Anterior cingulate cortex (tissue), 58 donors: ENCODE measurements at places on chromosomes 12 and 14.

- no peak for DNase-seq
Measured at GRCh38 chr12:70443062-70443673, 77.1 kb downstream of the KCNMB4 start.

DNA sequence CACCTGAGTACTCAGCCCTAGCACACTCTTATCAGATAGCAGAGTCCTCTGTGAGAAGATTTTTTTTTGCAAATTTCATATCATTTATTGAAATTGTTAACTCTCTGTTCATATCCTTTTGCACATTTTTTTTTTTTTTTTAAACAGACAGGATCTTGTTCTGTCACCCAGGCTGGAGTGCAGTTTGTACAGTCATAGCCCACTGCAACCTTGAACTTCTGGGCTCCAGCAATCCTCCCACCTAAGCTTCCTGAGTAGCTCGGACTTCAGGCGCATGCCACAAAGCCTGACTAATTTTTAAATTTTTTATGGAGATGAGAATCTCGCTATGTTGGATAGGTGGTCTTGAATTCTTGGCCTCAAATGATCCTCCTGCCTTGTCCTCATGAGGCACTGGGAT lies 4.3 kb downstream of the PARP2 start:
- no peak for DNase-seq

DNA sequence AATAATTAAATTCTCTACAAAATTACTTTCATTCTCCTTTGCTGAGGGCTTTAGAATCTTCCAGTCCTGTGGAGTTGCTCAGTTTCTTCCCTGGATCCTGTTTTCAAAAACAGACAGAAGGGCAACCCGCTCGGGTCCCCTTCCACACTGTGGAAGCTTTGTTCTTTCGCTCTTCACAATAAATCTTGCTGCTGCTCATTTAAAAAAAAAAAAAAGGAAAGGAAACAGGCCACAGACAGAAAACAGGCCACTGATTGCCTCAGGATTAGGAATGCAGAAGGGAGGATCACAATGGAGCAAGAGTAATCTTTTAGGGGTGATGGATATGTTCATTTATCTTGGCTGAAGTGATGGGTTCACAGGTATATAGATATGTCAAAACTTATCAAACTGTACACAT lies 29.5 kb upstream of the HIGD1C start:
- no peak for DNase-seq

GRCh38 chr14:46048127-46048526 lies 603.5 kb downstream of the RPL10L start:
- DNase-seq = no peak

DNA sequence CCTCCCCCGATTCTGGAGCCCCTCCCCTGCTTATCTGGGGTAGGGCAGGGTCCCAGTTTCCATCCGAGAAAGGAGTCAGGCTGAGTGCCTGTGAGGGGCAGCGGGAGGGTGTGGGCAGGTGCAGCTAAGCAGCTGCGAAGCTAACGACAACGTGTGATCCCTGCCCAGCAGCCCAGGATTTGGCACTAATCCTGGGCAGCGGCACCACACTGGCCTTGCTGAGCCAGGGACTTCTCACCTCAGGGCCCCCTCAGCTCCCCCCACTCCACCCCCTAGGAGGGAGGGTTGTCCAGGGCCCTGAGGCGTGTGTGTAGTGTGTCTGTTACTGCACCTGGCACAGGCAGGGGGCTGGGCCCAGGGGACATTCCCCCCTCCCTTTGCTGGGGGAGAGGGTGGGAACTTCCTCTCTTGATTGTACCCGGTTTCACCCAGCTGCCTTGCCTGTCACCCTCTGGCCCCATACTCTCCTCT lies 1.8 kb downstream of the SMIM41 start:
- DNase-seq = no peak

- no peak for DNase-seq
Measured at GRCh38 chr14:105385698-105386365, 12.5 kb upstream of the TEX22 start.

- no peak for DNase-seq
Measured at GRCh38 chr12:26906024-26906423, 31.8 kb downstream of the INTS13 start.

DNA sequence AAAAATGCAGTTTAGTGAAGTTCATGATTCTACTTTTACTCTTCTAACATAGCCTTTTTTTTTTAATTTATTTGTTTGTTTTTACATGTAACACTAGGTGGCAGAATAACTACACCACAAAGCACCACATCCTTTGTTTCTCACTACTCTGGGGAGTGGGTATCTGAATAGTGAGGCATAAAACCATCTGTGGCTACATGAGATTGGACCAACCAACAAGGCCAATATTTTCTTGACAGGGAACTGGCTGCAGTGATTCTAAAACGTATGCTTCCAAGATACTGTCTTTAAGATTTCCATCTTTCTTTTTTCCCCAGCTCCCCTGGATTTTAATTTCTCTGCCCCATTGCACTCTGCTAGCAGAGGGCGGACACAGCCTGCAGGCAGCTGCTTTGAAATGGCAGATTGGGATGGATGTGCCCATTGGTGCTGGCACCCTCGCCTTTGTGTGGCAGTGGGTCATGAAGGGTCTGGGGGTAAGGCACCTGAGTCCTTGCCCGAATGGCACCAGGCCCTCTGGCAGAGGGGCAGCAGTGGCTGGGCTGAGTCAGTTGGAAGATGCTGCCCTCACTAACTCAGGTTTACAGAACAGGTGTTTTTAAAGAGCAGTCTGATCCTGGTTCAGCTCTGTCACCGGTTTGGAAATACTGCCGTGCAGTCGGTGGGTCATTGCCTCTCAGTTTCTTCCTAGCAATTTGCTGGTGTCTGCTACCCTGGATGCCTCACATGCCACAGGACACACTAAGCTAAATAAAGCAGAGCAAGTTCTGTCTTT lies 429.1 kb downstream of the RAD51B start:
- DNase-seq = no peak

- no peak for DNase-seq
Measured at GRCh38 chr14:59199614-59200013, 11.1 kb downstream of the DAAM1 start.

DNA sequence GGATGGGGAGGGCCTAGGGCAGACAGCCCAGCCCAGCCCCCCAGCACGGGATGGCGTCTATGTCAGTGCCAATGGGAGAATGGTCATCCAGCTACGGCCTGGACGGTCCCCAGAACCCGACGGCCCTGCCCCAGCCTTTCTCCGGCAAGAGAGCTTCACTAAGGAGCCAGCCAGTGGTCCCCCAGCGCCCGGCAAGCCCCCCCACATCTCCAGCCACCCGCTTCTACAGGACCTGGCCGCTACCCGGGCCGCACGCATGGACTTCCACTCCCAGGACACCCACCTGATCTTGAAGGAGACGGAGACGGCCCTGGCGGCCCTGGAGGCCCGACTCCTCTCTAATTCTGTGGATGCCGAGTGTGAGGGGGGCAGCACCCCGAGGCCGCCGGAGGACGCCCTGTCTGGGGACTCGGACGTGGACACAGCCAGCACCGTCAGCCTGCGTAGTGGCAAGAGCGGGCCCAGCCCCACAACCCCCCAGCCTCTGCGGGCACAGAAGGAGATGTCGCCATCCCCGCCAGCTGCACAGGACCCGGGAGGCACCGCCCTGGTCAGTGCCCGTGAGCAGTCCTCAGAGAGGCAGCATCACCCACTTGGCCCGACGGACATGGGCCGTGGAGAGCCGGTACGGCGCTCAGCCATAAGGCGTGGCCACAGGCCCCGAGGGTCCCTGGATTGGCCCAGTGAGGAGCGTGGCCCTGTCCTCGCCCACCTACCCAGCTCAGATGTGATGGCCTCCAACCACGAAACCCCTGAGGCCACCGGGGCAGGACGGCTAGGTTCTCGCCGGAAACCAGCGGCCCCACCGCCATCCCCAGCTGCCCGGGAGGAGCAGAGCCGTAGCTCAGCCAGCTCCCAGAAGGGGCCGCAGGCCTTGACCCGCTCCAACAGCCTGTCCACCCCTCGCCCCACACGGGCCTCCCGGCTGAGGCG lies 21.9 kb downstream of the CEP170B start:
- no peak for DNase-seq

DNA sequence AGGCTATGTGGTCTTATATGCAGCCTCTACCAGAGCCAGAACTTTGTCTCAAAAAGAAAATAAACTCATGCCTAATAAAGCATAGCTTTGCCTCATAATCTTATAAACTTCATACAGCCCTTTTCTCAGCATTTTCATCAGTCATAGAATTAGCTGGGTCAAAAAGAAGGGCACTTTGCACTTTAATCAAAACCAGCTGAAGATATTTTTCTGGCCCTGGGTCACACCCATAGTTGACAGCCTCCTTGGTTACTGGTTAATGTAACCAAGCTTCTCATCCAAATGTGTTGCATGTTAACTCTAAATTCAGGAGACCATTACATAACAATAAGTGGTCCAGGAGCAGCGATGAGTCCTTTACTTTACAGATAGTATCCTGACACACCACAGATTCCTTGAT lies 558.2 kb downstream of the FLRT2 start:
- DNase-seq = no peak

DNA sequence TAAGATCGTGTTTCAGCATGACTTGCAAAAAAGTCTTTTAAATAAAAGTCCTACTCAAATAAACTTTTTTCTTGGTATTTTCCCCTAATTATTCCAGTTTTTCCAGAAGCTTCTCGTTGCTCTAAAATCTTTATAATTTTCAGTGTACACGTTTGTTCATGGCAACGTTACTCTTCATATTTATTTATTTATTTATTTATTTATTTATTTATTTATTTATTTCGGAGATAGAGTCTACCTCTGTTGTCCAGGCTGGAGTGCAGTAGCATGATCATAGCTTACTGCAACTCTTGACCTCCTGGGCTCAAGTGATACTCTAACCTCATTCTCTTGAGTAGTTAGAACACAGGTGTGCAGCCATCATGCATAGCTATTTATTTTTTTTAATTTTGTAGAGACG lies 438.3 kb upstream of the MDGA2 start:
- DNase-seq = no peak

DNA sequence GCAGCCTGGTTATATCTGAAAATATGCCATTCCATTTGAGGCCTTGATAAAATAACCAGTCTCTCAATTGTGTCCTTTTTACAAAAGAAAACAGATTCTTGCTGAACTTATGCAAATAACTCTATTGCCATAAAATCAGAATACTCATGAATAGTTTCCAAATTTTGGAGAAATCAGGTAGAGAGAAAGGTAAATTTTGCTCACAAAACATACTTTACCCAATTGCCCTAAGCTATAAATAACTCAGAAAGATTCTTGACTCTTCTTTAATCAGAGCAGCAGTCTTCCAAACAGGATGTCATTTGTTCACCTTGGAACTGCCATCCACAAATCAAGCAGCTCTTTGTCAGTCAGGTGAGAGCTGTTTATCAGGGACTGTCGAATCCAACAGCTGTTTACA lies 12.6 kb downstream of the ZNF26 start:
- no peak for DNase-seq

- DNase-seq = no peak
Measured at GRCh38 chr12:100899301-100899700, 104.7 kb downstream of the ANO4 start.

- no peak for DNase-seq
Measured at GRCh38 chr14:60856111-60856510, 121.5 kb downstream of the MNAT1 start.

DNA sequence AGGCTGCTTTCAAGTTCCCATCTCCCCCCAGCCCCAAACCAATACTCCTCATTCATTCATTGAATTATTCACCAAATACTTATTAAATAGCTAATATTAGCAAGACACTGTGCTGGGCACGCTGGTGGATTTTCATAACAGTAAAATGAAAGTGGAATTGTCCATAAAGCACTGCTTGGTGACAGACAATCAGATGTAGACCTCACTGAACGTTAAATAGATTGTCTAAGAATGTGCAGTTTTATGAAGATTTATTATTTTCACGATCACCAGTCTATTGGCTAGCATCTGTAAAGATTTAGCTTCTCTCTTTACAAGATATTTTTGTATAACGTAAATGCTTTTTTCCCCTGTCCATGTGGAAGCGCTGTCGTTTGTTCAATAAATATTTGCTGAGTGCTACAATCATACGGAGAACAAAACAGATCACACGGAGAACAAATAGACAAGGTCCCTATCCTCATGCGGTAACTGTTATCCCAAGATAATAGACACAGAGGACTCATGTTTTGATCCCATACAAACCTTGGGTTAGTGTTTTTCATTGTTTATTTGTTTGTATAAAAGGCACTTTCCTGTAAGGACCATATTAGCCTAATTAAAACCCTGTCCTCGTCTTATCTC lies 397.6 kb downstream of the BCAT1 start:
- no peak for DNase-seq

DNA sequence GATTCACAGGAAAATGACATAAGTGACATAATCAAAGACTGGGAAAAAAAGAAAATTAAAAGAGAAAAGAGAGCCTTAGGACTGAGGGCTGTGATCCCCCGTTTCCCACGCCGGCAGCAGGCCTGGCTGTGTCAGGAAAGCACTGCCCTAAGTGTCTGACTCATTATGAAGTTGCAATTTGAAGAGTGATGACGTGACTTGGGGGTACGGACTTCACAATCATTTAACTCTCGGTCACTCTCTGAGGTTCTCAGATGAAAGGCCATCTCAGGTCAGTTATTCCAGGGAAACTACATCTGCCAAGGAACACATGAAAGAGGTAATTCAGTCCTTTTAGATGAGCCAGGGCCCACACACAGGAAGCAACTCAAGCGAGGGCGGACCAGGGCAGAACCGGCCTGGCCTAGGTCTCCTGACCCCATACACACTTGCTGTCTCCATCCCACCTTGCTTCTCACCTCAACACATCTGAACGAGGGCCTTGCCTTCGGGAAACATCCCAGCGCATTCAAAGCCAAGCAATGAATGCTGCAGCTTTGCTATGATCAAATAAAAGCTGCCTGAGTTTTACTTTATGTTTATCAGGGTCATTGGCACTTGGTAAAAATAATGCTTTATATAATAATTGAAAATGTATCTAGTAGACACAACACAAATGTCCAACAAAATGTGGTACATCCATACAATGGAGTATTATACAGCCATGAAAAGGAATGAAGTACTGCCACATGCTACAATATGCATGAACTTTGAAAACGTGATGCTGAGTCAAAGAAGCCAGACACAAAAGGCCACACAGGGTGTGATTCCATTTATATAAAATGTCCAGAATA lies 2.7 kb downstream of the SSH1 start:
- DNase-seq = no peak

GRCh38 chr12:108802101-108802961 lies 55.1 kb downstream of the SSH1 start:
- DNase-seq = no peak

- DNase-seq = no peak
Measured at GRCh38 chr12:96919510-96920210, 12.6 kb downstream of the NEDD1 start.

GRCh38 chr12:1130164-1130563 lies 139.1 kb downstream of the ERC1 start:
- no peak for DNase-seq

GRCh38 chr12:45732936-45733335 lies 3.4 kb downstream of the ARID2 start:
- no peak for DNase-seq

DNA sequence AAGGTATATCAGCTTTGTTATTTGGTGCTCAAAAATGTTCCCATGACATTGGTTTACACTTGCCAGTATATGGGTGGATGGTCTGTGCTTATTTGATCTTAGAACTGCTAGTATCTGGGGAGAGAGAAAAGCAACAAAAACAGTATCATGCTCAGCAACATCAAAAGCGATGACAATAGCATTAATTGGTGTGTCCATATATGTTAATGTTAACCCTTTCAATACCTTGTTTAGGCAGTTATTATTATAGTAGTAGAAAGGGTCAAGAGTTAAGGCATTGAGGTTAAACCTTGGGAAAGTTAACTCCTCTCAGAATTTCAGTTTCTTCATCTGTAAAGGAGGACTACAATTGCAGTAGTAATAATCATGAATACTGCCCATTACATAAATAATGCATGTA lies 37.4 kb upstream of the SLC38A2 start:
- DNase-seq = no peak
